Smooth muscle cell of the umbilical artery (primary cell): ENCODE measurements at places on chromosomes 3 and 15. TPM values are rescaled to one million over a fixed set of nuclear protein-coding genes. Genes with fewer than 3 reads are reported as not detected.

NAALADL2 gene
- total RNA-seq = 13.1 and 17.8 TPM in 2 replicates

CDHR4 gene
- total RNA-seq = not detected in 2 replicates

EPHA3 gene
- total RNA-seq = 4.2 and 17.0 TPM in 2 replicates

IP6K1 gene
- 22.6 and 39.2 TPM in 2 replicates for total RNA-seq

TGM4 gene
- total RNA-seq = not detected in 2 replicates

GABRR3 gene
- not detected in 2 replicates for total RNA-seq

POTEB2 gene
- total RNA-seq = not detected in 2 replicates

UTS2B gene
- 0.30 and 0.60 TPM in 2 replicates for total RNA-seq
